Fibroblast of the conjunctiva (primary cell): ENCODE measurements at places on chromosomes 3 and 15.

GRCh38 chr3:169105561-169105960 lies 558.0 kb downstream of the MECOM start:
- no peak for DNase-seq

GRCh38 chr3:114350690-114351089 lies 56.9 kb downstream of the TIGIT start:
- DNase-seq: no peak

DNA sequence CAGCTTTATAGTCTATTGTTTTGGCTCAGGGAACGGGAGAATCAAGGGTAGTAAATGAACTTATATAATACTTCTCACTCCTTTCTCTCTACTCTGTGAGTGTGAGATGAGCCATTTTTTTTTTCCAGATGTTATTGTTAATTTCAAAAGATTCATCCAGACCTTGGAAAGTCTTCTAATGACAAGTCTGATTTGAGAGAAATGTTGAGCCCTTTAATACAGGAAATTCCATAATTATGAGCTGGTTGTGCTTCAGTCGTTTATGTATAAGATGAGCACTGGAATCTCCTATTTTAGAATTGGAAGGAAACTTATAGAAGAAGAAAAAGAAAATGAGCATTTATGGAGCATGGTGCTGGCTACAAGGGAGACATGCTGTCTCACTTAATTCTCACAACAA lies 92.0 kb downstream of the FBN1 start:
- DNase-seq: no peak

- DNase-seq: peak; percentile 6
These were observed 4.3 kb downstream of the SNTN start for GRCh38 chr3:63656786-63657185.

DNA sequence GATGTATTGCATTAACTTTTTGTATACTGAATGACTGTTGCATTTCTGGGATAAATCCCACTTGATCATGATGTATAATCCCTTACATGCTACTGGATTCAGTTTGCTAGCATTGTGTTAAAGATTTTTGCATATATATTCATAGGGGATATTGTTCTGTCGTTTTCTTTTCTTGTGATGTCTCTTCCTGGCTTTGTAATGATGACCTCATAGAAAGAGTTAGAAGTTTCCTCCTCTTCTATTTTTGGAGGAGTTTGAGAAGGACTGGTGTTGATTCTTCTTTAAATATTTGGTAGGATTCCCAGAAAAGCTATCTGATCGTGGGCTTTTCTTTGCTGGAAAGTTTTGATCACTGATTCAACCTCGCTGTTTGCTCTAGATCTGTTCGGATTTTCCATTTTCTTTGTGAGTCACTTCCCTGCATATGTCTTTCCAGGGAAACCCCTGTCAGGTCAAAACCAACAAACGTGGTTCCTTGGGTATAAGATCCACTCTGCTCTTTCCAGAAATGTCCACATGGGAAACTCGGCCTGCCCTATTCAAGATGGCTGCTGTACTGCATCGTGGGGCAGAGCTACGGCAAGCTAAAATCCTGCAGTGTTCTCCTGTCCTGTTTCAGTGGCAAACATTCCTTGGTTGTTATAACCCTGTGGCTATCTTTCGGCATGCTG lies 120.4 kb downstream of the GABRG3 start:
- DNase-seq: no peak

DNA sequence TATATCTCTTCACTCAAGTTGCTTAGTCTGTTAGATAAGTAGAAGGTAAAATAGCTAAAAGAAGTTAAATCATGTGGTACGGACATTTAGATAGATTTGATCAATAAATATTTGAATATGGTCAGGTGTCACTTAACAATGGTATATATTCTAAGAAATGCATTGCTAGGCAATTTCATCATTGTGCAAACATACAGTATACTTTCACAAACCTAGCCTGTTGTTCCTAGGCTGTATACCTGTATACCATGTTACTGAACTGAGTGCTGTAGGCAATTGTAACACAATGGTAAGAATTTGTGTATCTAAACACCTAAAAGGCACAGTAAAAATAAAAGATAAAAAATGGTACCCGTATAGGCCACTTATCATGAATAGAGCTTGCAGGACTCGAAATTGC lies 112.8 kb upstream of the CGNL1 start:
- no peak for DNase-seq

GRCh38 chr15:48427960-48428547 lies 96.8 kb downstream of the DUT start:
- no peak for DNase-seq

DNA sequence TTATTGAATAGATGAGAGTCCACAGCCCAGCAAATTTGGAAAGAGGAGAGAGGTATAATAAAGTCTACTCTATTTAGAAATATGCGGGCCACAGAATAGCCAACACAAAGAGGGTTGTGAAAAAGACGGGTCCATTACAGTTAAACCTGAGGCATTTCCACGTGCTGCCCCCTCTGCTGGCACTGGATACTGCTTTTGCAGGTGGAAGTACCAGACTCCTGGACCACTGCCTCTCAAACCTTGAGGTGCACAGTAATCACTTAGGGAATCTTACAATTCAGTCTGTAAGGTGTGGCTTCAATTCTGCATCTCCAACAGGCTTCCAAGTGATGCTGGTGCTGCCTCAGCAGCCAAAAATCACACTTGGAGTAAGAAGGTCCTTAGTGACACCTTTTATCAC lies 3.0 kb upstream of the TFDP2 start:
- DNase-seq: no peak

DNA sequence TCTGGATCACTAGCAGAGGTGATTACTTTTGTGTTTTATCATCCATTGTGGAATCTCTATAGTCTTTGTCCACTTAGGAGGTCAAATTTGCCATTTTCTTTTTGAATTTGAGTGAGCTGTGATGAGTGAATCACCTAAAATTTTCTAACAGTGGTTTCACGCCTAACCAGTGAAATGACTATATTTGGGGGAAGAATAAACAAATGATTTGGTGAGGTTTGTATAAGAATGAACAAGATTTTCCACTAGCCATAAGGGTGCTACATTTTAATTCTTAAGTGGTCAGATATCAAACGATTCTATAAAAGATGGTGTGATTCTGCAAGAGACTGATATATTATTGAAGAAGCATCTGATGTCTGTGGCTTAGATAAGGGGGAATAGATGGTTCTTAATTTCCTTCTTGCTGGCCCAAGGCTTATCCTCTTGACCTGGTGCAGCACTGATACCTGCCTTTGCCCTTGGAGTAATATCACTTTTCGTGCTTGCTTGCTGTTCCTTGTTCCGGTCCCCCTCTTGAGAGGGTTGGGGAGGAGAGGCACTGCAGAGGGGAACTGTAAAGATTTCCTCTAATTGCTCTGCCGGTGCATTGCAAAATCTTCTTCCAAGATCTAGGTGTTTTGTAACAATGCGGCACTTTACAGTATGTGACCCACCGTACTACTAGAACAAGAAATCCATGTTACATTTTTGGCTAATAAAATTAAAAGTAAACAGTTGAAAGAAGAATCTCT lies 14.5 kb downstream of the C3orf20 start:
- DNase-seq: no peak

DNA sequence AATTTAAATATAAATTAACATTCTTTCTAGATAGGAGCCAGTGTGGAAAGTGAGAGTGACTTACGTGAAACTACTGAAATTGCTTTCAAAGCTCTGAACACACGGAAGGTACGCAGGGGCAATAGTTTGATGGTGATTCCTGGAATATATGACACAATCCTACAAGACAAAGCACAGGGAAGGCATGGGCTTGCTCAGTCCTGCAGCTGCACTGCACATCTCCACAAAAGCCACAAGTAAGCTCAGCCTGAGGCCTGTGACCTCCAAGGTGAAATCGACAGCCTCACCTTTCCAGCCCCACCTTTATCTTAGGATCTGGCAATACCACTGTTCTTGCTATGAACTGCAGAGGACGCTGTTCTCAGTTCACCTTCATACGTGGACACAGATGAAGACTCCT lies 109.3 kb upstream of the SCN10A start:
- DNase-seq: no peak

GRCh38 chr3:194304186-194304917 lies 46.8 kb downstream of the CPN2 start:
- no peak for DNase-seq

DNA sequence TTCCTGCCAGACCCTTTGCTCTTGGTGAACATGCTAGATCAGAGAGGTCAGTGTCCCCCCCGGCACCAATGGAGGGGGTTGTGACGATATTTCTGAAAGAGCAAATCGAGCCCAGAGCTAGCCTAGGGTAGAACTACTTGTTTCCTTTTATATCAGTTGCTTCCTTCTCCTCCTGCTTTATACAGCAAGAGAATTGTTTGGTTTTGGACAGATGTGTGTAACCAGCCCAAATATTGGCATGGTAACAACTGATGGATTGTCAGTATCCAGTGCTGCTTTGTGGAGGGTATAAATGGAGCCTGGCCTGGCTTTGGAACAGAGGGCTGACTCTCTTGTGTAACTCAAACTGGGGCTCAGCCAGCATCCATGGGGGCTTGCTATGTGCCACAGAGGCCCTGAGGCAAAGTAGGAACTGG lies 27.2 kb downstream of the SNX1 start:
- DNase-seq: no peak

- no peak for DNase-seq
These were observed 65.4 kb downstream of the KCNH8 start for GRCh38 chr3:19213603-19214220.

DNA sequence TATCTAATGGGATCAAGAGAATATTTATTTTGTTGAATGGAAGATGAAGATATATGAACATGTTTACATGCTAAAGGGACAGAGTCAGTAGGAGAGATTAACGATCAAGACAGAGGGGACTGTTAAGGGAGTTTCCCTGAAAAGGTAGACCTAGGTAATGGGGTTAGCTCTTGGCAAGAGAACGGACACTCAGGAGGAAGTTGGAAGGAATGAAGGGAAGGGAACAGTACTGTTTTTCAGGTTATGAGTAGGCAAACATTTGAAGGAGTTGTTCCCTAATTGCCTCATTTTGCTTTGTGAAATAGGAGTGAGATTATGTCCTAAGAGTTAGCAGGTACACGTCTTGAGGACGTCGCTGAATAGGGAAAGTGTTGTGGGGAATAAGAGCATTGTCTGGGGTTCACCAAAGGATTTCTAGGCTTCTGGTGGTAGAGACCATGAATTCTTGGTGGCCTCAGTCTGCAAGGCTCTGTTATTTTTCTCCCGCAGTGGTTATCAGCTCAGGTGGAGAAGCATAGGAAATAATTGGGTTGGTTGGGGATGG lies 41.3 kb downstream of the PDE8A start:
- no peak for DNase-seq

DNA sequence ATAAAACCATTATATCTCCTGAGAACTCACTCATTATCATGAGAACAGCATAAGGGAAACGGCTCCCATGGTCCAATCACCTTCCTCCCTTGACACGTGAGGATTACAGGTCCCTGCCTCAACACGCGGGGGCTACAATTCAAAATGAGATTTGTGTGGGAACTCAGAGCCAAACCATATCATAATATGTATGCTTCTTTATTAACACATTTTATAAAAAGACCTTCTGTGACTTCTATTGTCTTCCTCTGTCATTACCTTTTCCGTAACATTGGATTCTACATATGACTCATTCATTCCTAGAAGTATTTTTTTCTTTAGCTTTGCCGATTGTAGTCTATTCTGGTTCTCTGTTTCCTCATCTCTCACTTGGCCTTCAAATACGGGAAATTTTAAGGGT lies 267.2 kb upstream of the ROBO1 start:
- DNase-seq: no peak
